ENCODE measurements at places on chromosomes 1 and 21.

- DNase-seq: no peak
Measured at GRCh38 chr21:45049714-45050344, 24.6 kb upstream of the ADARB1 start.

GRCh38 chr1:82240571-82240970 lies 439.8 kb downstream of the ADGRL2 start:
- DNase-seq: no peak

DNA sequence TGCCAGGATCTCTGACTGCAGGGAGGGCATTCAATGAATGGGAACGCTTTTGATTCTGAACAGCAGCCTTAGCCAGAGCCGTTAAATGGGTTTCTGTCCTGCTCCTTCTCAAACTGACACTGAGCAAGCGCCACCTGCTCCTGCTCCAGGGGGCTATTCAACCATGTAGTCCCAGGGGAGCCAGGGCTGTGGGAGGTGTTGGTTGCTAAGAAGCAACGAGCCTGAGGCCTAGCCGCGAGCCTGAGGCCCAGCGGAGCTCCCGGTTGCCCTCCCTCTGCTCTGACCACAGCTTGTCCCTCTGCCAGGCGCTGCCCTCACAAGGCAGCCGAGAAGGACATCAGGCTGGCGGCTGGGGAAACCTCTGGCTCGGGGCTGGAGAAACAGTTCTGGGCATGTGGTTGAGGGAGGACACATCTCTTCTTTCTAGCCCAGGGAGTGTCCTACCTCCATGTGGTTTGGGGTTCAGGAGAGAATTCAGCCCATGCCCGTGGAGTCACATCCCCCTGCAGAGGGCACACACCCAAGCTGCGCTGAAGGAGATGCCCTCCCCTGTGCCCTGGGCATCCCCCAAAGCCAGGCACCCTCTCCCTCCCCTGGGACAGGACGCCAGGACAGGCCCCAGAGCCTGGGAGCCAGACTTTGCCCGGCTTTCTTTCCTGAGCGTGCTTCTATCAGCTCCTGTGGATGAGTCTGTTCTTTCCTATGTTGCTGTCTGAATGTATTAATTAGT lies 18.0 kb downstream of the PCP4 start:
- no peak for DNase-seq

DNA sequence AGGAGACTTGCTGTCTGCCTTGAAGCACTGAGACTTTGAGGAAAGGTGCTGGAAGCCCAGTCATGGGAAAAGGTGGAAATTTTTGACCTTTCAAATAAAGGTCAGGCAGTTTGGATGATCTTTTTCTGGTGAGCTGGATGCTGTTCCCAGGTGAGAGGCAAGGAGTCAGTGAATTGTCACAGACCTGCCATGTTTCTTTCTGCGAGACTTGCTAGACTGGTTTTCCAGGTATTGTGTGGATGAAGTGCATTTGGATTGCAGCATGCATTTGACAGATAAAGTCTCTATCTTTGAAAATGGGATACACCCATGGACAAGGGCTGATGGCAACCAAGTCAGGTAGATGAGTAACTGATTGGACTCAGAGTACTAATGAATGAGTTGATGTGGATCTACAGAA lies 65.7 kb upstream of the NHLH2 start:
- no peak for DNase-seq

DNA sequence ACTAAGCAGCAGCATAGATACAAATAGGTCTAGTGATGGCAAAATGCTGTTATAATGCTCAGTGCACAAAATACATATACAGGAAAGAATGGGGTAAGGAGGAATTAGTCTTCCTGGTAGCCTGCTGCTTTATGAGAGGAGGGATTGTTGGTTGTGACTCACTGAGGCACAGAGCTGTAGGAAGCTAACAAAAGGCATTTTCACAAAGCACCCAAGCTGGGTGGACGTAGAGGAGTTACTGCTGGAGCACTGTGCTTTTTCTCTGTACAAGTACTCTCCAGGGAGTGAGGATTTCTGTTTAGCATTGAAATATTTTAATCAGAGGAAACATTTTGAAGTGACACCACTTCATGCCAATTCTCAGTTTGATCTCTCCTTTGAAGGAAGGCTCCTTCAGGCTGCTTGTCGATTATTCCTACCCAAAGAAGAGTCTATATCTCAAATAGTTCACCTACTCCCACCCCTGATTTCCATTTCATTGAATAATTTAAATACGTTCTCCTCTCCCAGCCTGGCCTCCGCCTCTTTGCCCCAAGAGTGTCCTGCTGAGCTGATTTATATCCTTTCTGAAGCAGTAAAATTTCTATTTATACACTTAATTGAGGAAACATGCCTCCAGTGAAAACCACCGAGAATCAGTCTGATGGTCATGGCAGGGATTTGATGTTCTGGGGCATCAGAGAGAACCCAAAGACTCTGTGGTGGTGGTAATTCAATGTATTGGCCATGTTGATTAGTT lies 271.9 kb downstream of the HHAT start:
- no peak for DNase-seq

- DNase-seq: no peak
Measured at GRCh38 chr1:87684713-87685205, 356.1 kb downstream of the LMO4 start.

GRCh38 chr1:154221278-154222001 lies 685 bp downstream of the UBAP2L start:
- DNase-seq: no peak

- no peak for DNase-seq
Measured at GRCh38 chr1:28269529-28269928, 10.2 kb downstream of the SESN2 start.

DNA sequence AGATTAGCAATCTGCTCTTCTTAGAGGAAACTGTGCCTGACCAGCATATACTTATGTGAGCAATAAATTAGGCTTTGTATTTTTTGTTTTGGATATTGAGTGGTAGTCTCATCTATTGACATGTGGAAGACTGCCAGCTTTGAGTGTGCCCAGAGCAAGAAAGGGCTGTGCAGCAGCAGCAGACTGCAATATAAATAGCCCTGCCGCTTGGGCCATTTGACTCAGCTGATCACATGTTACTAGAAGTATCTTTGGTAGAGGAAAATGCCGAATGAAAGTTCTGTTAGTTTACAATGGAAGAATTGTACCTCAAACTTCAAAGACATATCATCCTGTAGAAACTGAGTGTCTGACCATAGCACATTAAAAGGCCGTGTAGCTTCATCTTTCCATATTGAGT lies 9.1 kb upstream of the PSMB2 start:
- no peak for DNase-seq

DNA sequence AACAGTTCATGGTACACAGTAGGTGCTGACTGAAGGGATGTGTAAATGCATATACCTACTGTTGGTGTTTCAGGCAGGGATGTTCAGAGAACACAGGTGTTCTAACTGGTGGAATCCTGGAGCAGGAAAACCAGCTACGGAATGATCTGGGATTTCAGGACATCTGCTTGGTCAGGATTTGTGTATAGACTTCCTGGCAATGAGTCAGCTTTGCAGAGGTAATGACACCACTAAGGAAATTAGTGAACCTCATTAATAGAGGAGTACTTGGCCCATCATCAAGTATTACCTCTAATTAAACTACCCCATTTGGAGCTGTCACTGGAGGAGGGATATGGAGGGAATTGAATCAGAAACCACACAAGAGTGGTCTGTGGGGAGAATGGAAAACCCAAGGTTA lies 7.3 kb downstream of the MRPL37 start:
- DNase-seq: no peak

GRCh38 chr21:43758811-43759210 lies 17.3 kb downstream of the CSTB start:
- DNase-seq: no peak

GRCh38 chr1:162740755-162741154 lies 49.7 kb upstream of the HSD17B7 start:
- no peak for DNase-seq

GRCh38 chr21:29163341-29164115 lies 33.1 kb downstream of the MAP3K7CL start:
- DNase-seq: no peak
